ENCODE measurements at places on chromosomes 7 and 10.
A peak's percentile ranks its signal among the peaks of the same experiment; 100 is the strongest.

GRCh38 chr10:102195296-102195870 lies 30.7 kb upstream of the ELOVL3 start:
- DNase-seq = no peak

DNA sequence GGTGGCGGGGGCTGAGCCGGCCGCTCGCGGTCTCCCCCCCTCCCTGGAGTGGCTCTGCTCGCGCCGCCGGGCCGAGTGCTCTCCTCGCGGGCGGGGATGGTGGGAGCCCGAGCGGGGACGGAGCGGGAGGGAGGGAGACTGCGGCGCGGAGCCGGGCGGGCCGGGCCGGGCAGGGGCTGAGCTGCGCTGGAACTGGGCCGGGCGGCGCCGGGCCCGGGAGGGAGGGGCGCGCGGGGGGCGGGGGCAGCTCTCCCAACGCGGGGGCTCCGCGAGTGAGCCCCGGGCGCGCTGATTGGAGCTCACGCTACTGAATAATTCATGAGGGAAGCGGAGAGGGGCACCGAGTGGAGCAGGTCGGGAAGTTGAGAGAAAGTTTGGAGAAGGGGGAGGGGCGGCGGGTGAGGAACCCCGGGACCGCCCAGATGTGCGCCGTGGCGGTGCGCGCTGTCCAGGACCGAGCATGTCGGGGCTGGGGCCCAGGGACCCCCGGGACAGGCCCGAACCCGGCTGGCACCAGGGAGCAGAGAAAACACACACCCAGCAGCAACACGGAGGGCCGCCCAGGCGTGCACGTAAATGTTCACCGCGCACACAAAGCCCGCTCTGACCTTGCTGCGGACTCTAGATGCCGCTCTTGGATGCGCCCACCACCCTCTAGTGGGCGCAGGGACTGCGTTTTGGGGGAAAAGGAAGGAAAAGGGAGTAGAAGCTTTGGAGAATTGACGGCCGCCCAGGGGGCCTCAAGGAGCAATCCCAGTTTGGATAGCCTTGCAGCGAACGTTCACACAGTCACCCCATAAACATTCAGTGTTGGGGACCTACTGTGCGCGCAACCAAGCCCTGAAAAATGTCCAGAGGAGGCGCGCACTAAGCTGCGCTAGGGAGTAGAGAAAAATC lies at the start of gene EPHB4:
Gene EPHB4, minus strand, starts transcription at position 194 of the 897 bp plus-strand sequence. CDS start 493 bp downstream, outside the sequence.
- DNase-seq = no peak

DNA sequence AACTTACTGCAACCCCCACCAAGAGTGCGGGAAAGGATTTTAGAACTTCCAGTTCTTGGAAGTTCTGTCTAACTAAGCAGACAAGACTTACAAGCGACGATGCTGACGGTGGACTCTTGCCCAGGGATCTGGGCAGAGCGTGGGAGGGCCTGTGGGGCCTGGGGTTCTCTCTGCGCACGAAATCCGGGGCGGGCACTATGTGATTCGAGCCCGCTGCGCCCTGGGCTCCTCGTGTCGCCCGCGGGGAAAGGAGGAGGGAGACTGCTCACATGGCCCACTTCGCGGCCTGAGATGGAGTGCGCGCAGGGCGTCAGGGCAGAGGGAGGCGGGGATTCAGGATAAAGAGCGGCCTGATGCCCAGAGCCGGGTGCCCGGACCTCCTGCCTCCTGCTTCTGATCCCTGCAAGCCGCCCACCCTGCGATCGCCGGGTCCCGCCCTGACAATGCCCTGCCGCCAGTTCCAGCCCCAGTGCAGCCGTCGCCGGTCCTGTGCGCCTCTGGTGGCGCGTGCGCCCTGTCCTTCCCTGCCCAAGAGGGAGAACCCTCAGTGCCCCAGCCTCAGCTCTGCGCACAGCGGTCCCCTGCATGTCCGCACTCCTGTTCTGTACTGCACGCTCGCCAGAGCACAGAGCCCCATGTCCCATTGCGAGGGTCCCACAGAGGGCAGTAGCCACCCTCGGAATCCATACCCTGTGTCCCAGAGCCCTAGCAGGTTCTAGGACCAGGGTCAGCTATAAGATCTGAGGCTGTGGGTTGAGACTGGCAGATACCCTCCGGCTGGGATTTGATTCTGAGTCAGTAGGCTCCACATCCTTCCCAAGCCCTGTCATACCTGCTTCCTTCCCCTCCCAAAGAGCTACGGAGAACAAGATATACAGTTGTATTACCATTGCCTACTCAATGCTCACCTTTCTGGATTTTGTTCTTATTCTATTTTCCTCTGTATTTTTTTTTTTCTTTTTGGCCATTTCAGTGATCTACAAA lies 99.4 kb upstream of the TMEM106B start:
- DNase-seq = no peak

DNA sequence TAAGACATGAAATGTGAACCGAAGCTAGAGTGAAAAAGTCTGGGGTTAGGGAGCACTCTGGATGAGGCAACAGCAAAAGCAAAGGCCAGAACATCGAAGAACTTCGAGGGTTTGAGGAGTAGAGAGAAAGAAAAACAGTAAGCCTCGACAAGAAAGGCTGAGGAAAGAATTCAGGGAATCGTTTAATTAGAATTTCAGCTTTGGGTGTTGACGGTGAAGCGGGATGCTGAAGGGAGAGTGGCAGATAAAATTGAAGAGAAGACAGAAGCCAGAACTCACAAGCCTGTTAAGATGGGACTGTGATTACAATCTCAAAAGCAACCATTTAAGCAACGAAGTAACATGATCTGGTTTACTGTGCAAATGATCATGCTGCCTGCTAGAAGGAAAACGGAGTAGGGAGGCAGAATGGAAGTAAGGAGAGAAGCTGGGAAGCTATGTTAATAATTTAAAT lies 2.1 kb downstream of the TRDMT1 start:
- DNase-seq = no peak

- DNase-seq = no peak
Observed at GRCh38 chr7:116113310-116113709, 82.7 kb upstream of the TFEC start.

DNA sequence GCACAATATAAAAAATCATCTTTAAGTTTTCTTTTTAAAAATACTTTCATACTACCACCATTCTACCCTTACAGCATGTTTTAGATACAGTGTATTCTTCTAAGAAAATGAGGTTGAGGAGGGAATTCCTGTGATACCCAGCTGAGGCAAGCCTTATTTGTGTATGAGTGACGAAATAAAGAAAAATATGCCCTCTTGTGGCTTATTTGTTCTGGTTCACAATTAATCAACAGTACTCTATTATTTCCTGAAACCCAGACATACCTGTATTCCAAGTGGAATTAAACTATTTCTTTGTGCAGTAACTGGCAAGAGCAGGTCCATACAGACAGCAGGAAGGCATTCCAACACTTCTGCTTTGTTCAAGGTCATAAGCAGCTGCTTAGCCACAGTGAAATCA lies 4.5 kb upstream of the SEMA3D start:
- DNase-seq = no peak

DNA sequence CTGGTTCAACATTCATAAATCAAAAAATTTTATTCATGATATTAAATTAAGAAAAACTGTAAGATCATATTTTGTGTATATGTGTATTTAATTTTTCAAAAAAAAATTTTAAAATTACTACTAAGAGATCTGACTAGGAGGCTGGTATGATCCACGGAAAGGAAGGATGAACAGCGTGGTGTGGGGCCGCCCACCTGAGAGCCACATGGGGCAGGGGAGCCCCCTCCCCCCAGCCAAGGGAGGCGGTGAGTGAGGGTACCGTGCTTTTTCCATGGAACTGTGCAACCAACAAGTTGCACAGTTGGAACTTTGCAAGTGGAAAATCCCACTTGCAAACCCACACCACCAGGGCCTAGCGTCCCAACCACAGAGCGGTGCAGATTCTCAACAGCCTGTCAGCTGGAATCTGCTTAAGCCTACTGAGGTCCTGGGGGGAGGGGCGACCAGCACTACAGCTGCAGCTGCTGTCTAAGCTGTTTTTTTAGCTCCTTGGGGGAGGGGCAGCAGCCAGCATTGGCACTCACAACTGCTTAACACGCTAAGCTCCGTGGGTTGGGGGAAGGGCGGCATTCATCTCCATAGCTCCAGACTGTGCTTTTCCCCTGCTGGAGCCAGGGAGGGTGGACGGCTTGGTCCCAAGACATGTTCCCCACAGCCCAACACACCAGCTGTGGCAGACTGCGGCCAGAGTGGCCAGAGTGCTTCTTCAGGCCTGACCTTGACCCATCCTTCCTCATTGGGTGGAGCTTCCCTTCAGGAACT lies 94.2 kb upstream of the IGFBP3 start:
- DNase-seq = no peak

DNA sequence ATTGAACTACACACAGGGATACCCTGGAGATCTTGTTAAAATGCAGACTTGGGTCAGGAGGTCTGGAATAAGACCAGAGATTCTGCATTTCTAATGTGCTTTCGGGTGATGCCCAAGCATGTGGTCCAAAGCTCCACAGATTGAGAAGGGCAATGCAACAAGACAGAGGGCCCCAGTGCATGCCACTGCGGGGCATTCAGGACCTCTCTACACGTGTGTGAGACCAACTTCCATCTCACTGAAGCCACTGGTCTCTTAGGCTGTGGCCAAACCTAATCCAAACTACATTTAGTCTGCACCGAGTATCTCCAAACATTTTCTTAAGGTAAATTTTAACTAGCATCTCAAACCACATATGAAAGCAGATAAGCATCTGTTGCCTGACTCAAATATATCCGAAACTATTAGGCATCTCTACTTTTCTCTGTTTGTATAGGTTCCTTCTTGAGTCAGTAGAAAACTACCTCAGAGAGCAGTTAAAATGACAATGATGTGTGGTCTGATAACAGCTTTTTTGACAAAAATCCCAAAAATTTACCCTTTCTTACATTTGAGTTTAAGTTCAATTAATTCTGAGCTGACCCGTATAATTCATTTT lies 107.5 kb downstream of the ELMO1 start:
- DNase-seq = peak; percentile 84

DNA sequence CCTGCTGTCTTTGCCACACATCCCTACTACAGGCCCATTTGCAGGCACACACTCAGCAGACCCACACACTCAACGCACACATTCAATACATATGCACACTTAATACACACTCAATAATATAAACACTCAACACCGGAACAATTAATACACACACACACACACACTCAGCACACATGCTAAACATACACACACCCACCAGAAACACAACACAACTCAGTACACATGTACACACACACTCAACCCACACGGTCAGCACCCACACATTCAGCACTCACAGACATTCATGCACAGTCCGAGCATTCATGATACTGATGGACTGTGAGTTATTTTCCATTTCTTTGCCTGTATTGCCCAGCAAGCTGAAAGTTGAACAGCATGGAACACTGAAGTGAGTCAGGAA lies 35.4 kb upstream of the SMNDC1 start:
- no peak for DNase-seq

DNA sequence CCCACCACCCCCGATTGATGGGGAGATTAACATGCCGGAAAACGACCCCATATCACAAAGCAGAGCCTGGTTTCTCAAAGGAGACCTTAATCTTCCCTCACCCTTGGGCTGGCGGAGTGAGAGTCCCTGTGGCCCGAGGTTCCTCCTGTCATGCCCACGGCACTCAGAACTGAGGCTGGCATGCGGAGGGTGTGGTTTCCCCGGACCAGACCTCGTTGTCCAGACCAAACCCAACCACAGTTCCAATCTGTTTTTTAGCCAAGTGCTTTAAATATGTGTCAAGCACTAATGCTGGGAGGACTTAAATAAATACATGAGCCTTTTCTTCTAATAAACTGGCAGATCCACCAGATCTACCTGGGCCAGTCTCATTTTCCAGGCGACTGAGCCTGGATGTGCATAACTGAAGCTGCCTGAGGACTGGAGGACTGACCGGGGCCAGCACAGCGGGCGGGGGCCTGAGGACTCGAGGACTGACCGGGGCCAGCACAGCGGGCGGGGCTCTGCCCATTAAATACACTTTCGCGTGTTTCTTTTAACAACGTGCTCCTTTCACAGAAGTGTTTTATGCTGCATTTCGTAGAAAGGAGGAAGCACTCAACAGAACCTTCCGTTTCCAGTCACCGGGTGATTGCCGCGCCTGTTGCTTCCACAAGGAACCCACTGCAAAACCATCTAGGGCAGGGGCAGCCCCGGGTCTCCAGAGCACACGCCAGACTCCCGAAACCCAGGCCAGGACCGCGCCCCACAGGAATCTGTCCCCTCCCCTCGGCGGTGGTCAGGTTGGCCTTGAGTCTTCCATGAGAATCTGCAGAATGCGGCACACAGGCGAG lies 334.6 kb downstream of the PTPRN2 start:
- no peak for DNase-seq
